ENCODE measurements at places on chromosomes 1 and 21.

DNA sequence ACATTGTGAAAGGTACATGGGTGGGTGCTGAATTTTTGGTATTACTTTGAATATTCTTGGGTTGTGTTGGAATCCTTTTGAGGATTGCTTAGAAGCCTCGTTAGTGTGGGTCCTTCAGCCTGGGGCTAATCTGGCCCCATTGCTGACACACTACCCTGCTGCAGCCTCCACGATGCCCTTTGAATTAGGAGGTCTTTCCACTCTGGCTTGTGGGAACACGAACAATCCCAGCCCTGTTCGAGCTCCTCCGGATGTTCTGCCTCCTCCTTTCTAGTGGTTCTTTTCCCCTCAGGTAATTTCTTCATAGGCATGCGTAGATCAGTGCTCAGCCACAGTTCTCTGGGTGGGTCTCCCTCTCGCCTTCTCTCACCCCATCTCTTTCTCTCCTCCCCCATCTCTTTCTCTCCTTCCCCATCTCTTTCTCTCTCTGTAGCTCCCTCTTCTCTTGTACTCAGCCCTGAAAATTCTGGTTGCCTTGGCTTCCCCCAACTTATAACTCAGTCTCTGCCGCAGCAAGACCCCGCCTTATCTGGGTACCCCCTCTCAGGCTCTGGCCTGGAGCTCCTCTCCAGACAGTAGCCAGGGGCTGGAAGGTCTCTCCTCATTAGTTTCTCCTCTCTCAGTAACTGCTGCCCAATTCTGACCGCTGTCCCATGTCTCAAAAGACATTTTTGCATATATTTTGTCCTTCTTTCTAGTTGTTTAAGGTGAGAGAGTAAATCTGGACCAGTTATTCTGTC, 46.0 kb upstream of the SLC19A1 start:
- DNase-seq: no peak

DNA sequence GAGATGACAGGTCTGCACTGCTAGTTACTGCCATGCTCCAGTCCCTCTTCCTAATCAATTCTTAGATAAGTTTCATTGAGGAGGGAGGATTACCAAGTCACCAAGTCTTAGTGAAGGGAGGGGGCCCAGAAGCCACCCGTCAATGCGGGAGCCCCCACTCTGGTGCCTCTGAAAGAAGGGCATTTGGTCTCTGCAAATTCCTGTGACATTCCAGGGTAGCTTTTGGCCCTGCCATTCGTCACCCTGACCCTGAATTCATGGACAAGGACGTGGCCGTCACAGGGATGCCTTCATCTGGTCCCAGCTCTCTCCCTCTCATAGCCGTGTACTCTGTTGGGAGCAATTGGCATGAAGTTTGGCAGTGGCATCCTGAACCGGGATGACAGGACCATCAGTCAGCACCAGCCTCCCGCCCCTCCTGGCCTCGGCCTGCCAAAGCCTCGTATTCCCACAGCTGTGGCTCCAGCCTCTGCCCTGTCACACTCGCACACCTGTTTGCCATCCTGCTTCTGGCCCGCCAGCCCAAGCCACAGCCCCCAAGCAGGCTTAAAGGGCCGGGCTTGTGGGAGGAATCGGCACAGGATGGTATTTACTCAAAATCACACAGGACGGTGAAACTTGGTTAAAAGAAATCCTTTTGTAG, 150.7 kb downstream of the CLIC6 start:
- DNase-seq: no peak

GRCh38 chr1:217770918-217771317, 139.8 kb downstream of the SPATA17 start:
- no peak for DNase-seq

GRCh38 chr1:147264158-147264768, 21.8 kb downstream of the CHD1L start:
- peak; percentile 65 for DNase-seq

DNA sequence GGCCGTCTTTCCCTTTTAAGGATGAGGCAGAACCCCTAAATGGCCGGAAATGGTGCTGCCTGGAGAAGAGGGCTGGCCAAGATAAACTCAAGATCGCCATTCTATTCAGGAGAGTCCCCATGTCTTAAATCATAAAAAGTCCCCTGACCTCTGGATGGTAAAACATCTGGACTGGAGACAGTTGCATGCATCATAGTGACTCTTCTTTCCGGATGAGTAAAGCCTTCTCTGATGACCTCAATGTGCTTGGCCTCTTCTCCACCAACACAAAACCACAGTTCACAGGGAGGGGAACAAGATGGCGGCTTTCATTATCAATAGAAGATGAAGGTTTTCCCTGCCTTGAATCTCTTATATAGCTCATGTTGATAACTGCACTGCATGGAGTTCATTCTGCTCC, 27.5 kb upstream of the H6PD start:
- peak; percentile 75 for DNase-seq

DNA sequence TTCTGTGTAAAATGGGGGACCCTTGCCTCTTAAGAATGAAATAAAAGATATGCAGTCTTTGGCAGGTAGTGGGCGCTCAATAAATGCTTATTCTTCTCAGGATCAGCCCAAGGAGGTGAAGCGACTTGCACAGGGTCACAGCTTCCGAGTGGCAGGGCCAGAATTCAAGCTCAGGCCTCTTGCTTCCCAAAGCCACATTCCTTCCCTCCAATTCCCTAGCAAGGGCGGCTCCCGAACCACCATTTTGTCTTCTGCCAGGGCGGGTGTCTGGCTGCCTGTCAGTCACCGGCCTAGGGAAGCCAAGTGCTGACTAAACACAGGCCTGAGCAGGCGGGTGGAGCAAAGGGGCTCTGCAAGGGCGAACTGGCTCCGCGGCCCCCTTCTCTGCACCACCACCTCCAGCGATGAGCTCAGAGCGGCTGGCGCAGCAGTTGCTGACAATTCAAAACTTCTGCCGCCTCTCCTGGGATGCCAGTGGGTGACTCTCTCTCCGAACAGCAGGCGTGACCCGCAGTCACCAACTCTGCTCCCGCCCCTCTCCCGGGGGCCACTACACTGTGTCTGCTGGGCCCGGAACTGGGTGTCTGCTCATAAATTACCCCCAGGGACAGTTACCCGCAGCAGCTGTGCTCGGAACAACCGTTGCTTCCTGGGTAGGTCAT, 10.8 kb downstream of the GPR3 start:
- DNase-seq: peak; percentile 13

DNA sequence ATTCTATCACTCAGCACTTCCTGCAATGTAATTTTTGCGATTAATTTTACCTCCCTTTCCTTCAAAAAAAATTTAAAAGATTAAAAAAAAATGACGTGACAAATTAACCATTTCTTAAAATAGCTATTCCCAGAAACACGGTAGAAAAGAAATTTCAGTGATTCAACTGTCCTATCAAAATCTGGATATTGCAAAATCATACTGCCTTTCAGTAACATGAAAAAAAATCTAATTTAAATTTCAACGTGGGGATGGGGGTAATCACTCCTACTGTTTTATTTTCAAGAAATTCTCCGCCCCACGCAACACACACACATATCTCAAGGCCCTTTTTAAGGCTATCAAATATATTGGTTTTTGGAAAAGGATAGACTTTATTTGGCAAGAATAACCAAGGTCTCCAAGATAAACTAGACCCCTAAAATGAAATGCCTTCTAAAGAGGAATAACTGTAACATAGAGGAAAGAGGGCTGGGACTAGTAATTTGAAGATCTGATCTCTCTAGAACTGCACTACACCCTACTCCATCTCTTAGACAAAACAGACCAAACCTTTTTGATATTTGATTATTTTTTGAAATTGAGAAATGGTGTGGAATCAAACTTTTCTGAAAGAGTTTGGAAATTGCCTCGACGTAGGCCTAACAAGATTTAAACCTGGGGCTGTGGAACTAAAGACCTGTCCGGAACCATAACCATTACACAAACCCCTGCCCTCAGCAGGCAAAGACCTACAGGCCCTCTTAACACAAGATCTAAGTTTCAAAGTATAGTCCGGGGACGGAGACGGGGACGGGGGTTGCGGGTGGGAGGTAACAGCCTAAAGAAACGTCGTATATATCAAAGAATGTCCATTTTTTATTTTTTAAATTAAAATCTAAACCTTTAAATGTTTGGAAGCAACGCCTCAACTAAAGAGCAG, 941 bp downstream of the ARNT start:
- DNase-seq: no peak

- peak; percentile 39 for DNase-seq
Observed at GRCh38 chr1:179121159-179121938, 39.5 kb downstream of the TOR3A start.

DNA sequence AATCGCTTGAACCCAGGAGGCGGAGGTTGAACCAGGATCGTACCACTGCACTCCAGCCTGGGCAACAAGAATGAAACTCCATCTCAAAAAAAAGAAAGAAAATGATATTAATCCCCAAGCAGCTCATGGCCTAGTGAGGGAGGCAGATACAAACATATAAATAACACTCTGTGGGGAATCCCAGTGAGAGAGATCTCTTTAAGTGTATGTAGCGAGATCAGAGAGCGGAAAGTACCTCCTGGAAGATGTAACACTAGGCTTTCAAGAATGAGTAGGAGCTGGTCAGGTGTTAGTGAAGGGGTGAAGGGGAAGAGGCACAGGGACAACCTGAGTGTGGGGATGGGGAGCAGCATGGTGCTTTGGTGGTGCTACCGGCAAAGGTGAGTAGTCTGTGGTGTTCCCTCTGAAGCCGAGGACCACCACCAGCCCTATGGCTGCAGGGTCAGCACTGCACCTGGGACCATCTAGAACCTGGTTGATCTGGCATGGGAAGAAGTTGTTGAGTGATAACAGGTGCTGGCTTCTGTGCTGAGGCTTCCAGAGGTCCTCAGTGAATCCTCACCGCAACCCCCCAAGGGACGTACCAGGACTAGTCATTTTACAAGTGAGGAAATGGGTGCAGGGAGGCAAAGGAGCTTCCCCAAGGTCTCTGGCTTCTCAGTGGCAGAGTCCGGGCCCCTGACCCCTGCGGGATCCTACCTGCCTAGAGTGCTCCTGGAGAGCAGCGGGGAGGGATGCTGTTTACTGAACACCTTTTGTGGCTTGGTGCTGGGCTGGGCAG, 367.6 kb upstream of the VAMP3 start:
- no peak for DNase-seq

DNA sequence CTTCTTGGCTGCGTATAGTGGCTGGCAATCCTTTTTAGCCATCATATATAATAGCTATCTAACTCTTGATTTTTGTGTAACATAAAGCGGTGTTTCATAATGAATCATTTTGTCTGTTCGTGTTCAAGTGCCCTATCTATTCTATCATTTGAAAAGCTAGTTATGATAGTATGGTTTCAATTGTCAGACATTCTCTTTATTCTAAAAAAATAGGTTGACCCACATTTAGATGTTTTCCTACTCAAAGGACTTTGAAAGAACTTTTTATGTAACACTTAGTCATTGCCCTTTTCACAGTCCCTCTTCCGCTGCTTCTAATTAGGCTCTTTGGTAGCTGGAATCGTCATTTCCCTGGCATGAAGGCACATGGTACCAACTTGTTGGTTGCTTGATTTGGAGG, 272.2 kb upstream of the B3GALT2 start:
- peak; percentile 5 for DNase-seq

DNA sequence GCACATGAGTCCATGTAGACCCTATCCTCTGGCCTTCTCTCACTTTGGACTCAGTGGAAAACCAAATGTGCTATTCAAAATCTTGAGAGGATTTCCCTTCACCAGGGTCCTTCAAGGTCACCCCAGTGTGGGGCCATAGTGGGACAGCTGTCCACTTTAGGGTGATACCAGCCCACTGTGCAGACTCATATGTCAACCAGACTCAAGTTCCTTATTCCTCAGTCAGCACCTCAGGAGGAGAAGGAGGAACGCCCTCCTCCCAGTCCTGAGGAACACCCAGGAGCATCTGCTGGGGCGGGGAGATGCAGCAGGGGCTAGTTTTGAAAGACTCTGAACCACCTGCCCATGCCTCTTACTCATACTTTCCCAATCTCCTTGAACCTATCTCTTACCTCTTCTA, 340.9 kb downstream of the MATN1 start:
- DNase-seq: no peak

- DNase-seq: no peak
Observed at GRCh38 chr1:100649146-100649545, 70.4 kb upstream of the VCAM1 start.

DNA sequence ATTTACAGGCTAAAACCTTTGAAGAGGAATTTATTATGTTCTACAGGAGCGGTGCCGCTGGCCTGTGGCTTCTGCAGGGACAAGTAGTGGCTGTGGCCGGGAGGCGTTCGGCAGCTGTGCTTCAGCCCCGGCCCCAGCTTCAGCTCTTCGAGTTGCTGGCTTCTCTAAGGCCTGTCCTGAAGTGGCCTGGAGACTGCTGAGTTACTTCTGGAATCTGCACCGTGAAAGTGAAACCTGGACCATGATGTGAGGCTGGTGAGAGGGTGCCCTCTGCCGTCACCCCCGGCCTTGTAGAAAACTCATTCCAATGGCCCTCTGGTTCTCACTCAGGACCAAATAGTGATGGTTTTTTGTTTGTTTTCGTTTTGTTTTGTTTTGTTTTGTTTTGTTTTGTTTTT, 48.1 kb downstream of the PRKCZ start:
- no peak for DNase-seq

DNA sequence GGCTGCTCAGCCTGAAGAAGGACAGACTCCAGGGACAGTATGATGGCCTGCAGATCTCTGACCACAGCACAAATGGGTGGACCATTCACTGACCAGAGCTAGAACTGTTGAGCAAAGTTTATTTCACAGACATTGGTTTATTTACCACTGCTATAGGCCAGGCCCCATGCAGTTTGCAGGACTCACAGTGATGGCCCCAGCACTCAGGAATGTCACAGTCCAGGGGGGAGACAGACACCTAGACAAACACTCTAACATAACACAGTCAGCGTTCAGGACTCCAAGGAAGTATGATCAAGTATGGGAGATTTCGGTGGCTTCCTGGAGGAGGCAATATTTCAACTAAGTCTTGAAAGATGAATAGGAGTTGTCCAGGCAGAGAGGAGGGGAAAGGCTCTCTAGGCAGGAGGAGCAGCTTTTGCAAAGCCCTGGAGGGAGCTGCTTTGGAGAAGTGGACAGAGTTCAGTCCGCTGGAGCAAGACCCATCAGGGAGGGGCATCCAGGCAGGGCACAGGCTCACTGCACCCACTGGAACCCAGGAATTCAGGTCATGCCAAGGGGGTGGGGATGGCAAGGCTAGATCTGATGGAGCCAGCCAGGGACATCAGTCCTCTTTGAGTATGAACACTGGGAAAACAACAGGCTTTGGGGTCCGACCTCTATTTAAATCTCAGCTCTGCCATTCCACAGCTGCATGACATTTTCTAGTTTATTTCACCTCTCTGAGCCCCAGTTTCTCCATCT, 454.3 kb downstream of the MATN1 start:
- DNase-seq: no peak

DNA sequence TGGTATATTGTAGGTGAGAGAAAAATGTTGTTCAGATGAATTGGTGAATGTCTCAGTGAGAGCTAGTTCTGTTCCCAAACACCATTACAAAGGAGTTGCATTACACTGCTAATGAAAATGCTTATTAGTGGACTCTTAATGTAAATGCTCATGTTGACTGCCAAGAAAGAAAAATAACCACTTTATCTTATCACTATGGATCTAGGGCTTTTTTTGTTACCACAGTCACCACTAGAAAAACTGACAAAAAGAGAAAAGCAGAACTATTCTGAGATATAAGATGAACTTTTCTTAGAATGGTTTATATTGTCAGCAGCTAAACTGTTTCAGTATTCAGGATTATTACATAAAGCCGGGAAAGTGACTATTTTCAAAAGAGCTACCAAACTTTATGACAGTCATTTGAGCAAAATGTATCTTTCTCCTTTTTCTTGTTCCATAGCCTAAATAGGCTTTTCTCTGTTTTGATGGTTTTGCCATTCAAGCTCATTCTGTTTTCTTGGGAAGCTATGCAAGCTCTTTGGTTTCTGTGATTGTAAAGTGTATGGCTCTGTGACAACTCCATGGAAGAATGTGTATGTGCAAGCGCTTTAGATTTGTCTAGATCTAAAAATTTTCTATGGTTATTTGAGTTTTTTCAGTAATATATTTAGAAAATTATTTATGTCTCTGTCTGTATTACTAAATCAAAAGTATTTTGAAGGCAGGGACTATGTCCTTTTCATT, 64.2 kb upstream of the DPH5 start:
- DNase-seq: no peak

Data from HFFc6 (cell line).